ENCODE measurements at places on chromosomes 5 and 9.

DNA sequence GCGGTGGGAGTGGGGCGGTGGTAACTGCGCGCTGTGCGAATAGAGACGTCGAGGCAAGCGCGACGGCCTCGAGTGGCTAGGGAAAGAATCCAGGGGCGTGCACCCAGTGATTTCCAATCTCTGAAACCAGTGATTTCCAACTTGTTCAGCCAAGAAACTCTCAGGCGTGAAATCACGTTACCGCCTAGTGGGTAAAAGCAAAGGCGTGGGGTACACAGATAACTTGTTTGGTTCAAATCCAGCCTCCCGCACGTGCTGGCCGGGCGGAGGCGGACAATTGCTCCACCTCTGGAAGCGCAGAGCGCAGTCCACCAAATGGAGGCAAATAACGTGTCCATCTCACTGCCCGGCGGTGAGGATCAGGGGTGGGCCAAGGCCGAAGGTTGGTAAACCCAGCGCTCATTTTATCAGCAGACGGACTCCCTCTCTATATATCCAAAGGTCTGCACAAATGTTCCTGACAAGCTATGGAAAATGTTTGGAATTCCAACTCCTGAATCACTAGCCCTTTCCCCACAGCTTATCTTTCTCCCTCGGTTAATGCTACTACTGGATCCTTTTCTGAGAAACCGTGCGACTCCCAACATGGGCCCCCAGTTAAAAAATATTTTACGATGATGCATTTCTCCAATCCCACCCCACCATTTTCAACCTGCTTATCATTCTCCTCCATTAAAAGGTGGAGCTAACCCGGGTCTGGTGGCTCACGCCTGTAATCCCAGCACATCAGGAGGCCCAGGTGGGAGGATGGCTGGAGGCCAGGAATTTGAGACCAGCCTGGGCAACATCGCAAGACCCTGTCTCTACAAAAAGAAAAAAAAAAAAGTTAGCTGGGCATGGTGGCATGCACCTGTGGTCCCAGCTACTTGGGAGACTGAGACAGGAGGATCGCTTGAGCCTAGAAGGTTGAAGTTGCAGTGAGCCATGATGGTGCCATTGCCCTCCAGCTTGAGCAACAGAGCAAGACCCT is 950 bp upstream of the FNBP1 start:
- DNase-seq, result peak; percentile 48

DNA sequence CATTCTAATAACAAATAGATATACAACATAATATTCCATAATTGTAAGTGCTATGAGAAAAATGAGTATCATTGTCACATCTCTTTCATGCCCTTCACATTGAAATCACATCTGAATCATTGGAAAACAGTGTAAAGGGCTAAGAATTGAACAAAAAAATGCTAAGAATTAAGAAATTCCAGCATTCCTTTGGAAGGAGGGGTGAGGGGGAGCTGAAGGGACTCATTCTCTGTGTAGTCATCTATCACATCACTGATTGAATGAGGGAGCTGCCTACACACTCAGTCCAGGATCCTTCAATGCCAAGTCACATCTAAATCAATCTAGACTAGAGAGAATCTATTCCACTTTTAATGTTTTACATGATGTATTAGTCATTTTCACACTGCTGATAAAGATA is 286.6 kb downstream of the DTWD2 start:
- DNase-seq, result peak; percentile 27

DNA sequence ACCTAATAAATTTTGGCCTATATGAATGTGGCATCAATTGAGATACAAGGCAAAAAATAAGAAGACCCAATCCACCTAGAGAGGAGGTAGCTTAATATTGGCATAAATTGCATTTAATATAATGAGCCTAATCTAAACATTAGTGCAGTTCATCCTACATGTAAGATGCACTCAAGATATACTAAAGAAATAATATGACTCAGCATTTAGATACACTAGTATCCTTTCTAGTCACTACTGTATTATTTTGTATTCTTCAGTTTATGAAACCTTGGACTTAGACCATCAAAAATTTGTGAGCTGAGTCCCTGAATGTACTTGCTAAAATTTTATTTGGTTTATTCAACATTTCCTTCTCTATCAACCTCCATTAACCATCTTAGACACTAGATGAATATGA is 104.7 kb downstream of the RAB3C start:
- DNase-seq, result no peak

GRCh38 chr9:16337322-16338029 is 533.0 kb downstream of the BNC2 start:
- peak; percentile 96 for DNase-seq

DNA sequence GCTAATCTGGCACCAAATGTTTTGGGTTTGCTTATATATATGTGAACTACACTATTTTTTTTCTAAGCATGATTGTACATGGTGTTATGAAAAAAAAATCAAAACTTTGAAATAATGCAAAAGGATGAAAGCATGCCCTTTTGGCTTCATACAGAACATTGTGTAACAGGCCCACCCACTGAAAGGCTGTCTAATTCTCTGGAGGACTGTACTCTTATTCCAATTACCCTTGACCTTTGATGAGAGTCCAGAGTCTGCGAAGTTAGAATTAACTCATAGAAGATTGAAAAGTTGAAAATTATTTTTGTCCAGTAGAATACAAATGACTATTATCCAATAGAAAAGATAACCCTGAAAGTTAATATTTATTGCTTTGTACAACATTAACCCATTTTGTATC is 117.4 kb downstream of the ADAMTS12 start:
- no peak for DNase-seq

DNA sequence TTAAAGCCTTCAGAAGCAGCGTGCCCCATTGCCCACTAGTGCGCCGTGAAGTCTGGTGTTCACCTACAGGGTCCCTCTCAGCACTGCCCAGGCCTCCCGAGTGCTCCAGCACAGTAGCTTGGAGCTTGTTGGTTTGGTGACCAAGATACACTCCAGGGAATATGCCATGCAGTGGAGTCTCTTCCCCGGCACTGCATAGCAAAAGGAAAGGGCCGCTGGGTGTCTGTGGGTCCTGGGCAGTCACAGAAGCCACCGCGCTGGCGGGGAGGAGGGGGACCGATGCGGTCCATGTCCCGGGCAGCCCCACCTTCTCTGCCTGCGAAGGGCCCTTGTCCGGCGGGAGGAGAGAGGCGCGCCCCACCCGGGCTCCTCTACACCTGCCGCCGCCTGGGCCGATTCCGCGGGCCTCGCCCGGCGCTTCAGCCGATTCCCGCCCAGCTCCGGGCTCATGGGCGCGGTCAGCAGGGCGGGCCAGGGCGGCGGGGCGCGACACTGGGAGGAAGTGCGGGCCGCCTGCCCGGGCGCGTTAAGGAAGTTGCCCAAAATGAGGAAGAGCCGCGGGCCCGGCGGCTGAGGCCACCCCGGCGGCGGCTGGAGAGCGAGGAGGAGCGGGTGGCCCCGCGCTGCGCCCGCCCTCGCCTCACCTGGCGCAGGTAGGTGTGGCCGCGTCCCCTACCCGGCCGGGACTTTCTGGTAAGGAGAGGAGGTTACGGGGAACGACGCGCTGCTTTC is at the start of gene SYK:
Gene SYK (plus strand): TSS at position 579 of the 732 bp plus-strand sequence. CDS start 42,080 bp downstream, outside the sequence.
- no peak for DNase-seq

- no peak for DNase-seq
Measured at GRCh38 chr9:113192455-113192854, 28.6 kb downstream of the FKBP15 start.

- no peak for DNase-seq
Measured at GRCh38 chr5:127227881-127228280, 62.7 kb upstream of the MEGF10 start.

DNA sequence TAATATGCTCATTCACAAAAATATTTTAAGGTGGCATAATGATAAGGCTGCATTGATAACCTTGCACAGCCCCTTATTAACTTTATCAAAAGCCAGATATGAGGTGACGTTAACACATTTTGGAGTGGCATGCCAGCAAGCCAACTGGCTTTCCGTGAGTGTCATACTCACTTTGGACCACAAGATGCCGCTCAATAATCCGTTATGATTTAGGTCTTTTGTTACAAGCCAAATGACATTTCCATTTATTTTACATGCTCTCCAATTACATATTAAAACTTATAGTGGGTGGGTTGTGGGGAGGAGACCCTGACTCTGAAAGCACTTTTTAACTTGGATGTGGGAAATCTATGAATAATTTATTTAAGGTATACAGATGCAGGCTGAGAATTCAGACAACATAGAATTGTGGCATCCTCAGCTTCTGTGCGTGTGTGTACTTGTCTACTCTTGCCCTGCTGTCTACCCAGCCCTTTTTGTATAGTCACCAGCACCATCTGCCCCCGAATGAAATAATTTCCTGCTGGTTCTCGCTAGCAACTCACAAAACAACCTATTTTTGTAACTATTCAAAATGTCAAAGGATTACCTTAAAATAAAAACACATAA is 305.1 kb downstream of the PSAT1 start:
- DNase-seq, result peak; percentile 71

GRCh38 chr9:134221273-134222017 is 57.1 kb upstream of the RNU6ATAC start:
- DNase-seq, result no peak

DNA sequence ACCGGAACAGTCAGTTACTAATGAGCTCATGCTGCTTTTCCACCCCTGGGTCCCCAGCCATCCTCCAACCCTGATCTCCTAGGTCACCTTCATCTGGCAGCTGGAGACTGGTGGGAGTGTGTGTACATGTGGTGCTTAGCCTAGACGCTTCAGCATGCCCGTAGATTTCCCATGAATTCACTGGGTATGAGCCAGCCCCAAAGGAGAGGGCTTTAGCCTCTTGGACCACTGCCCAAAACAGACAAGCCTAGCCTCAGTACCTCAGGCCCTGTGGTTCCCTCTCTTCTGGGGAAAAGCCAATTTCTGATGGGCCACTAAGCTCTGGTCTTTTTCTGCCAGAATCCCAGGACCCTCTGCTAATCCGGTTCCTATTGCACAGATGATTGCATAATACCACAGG is 48.0 kb upstream of the ASTN2 start:
- DNase-seq, result no peak

DNA sequence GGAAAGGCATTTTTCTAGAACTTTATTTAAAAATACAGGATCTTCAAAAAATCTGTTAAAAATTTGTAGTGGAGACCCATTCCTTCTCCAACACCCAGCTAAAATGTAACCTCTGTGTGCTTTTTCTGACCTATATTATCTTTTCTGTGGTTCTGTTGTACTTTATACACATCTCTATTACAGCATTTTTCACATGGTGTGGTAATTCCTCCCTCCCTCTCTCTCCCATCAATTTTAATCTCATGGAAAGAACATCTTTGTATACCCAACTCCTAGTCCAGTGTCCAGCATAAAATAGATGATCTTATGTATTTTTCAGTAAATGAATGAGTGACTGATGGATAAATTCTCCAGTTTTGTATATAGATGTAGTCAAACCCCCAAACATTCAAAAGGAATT is 183.4 kb upstream of the KLF9 start:
- DNase-seq, result no peak

GRCh38 chr9:135978642-135979546 is 17.7 kb upstream of the UBAC1 start:
- no peak for DNase-seq

All from fibroblast of skin of right biceps (primary cell).